ENCODE measurements at places on chromosomes 7 and 10.

GRCh38 chr7:42831718-42832522, 80.0 kb downstream of the C7orf25 start:
- DNase-seq: no peak

GRCh38 chr7:46557295-46557711, 636.2 kb upstream of the IGFBP3 start:
- no peak for DNase-seq

- DNase-seq: no peak
Observed at GRCh38 chr7:44411306-44411705, 79.2 kb downstream of the NUDCD3 start.

GRCh38 chr7:92671505-92672169, 81.4 kb upstream of the FAM133B start:
- DNase-seq: no peak

GRCh38 chr7:5625938-5626337, 155.5 kb downstream of the RNF216 start:
- DNase-seq: no peak

DNA sequence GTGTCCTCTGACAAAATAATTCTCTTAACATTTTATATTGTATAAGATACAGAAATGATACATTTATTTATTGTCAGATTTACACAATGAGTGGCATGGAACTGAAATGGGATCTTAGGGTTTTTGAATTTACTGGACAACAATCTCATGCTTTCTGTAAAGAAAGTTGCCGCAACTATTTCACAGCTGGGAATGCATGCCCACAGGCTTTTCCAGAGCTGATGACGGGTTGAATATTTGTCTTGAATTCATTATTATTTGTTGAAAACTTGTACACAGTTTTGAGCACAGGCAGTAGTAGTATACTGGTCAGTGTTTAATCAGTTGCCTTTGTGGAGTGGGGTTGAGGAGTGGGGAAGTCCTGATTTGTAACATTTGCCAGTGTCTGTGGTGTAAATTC, 20.5 kb upstream of the MRC1 start:
- DNase-seq: no peak

DNA sequence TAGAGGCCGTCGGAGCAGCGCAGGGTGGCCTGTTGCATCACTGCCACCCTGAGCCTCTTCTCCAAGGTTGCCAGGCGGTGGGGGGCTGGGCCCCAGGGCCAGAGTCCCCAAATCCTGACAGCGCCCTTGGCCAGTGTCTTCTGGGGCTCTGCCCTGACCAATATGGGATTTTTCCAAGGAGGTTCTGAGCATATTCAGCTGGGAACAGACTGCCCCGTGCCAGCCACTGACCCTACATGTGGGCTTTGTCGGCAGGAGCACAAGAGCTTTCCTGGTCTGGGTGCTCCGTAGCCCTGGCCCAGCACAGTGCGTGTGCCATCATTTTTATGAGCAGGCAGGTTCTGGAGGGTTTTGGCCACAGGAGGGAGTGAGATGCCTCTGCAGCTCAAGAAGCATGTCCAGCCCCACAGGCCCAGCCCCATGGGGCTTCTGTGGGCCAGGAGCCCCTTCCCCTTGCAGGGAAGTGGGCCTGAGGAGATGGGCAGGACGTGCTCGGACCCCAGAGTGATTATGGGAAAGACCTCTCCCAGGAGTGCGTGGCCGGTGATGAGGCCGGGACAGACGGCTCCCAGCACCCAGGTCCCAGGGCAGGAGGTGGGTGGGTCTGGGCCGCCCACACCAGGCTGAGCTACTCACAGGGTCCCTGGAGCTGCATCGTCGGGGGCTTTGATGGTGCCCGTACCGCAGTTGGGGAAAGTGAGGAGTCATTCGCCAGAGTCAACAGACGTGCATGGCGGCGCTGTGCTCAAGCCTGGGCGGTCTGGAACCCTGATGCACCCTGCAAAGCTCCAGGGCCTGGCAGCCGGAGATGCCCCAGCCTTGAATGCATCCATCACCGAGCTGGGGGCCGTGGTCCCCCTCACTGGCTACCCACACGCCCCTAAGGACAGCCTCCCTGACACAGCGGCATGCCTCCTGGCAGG, 66.6 kb downstream of the PWWP2B start:
- DNase-seq: no peak

DNA sequence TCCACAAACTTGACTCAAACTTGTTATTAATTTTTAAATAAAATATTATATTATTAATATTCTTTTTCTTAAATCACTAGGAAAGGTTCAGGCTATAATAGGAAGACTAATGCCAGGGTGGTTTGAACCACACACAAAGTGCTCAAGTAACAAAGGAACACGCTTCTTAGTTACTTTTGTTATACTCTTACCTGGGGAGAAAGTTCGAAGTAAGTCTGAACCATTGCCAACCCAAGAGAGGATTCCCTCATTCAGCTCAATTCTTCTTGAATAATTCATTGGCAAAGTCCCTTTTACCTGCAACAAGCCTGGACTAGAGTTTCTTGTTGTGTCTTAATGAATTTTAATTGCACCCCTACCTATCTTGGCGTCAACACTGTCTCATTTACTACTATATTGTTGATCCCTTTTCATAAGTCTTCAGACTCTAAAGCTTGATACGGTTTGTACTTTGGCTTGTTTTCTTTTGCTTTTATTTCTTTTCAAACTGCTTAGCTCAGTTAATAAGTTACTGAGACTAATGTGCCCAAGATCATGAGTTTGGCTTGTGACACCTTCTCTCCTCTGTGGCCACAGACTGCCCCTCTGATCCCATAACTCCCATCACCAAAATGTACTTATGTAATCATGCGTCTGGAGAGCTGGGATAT, 10.2 kb upstream of the C10orf67 start:
- no peak for DNase-seq

GRCh38 chr10:132509506-132510173, 27.9 kb upstream of the INPP5A start:
- DNase-seq: no peak

DNA sequence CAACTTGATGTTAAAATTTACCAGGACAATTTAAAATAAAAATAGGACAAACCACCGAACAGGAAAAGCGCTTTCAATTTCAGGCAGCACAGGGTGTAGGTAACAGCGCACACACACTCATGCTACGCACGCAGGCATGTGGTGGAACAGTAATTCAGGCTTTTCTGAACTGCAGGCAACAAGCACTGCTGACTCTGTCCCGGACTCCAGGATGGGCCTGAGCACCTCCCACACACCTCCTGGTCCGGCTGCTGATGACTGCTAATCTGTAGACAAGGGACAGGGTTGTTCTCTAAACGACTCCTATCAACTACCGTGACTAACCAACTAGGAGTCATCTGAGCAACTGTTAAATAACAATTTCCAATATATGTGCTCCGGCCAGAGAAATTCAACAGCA, 192.6 kb upstream of the FRMD4A start:
- no peak for DNase-seq

DNA sequence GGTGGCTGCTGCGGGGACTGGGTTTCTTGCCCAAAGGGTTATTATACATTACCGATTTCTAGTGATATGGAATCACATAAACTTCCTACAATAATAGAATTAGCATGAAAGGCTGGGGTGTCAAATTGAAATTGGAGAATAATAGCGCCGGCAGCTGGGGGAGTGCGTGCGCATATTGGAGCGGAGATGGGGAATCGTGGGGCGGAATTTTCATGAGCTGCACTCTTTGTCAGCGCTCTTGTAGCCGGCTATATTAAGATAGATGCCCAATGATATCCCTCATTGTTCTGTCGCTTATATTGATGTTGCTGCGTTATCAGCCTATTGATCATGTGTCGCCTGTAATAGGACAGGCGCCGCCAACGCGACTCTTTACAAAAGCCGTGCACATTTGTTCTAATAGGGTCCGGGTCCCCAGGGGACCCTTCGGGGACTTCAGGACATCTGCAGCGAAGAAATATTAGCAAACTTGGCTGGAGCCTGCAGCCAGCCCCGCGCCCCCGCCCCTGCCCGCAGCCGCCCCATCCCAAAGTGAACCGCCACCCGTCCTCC, 5.1 kb downstream of the UNCX start:
- no peak for DNase-seq

GRCh38 chr7:30659312-30659711, 22.9 kb downstream of the CRHR2 start:
- DNase-seq: no peak

GRCh38 chr10:113056441-113057021, 106.5 kb downstream of the TCF7L2 start:
- DNase-seq: no peak

GRCh38 chr7:121957626-121958025, 84.7 kb downstream of the PTPRZ1 start:
- DNase-seq: no peak

DNA sequence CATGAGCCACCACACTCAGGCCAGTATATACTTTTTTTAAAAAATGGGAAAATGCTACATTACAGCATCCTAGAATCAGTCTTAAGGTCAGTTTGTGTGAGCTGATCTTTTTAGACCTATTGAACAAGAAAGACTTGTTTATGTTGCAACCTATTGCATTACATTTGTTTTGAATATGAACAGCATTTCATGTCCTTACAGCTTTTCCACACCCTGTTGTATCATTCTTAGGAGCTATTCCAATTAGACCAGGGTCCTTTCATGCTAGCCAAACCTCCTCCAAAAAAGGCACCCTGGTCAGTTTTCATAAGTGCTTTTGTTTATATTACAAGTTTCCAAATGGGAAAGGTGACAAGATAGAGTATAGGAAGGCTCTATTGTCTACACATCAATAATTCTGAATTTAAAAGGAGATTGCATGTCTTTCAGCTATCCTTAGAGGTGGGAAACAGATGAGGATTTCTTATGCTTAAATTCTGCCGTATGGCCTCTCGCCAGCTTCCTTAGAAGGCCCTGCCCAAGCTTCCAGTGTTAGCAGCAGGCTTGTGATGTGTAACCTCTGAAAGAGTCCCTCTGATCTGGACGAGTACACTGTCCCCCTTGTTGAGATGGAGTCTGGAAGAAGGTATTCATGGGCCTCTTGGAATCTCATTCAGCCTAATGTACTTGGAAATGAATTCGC, 171.9 kb downstream of the OTUD1 start:
- no peak for DNase-seq

All from activated T-cell treated with anti-CD3 and anti-CD28 coated beads for 48 hours (primary cell).